T-helper 2 cell (primary cell): ENCODE measurements at places on chromosomes 12 and 14.
A peak's percentile ranks its signal among the peaks of the same experiment; 100 is the strongest.

GRCh38 chr12:132264086-132265010 is 65.0 kb downstream of the GALNT9 start:
- no peak for DNase-seq

DNA sequence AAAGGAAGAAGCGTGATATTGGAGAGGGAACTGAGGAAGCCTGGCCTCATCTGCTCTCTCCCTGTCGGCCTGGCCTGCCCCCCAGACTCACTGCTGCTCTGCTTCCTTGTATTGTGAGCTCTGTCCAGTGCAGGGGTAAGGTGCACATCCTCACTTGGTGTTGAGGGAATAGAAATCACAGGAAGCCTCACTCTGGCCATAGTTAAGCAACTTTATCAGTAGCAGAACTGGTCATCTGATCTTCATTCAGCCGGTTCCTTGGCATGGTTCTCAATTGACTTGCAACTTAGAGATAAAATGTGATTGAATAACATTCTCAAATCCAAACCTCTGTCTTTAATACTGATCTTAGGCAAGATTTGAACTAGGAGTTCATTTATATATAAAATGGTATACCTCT is 11.5 kb upstream of the CCDC175 start:
- DNase-seq = no peak

GRCh38 chr12:95504140-95504539 is 30.2 kb downstream of the METAP2 start:
- DNase-seq = no peak

DNA sequence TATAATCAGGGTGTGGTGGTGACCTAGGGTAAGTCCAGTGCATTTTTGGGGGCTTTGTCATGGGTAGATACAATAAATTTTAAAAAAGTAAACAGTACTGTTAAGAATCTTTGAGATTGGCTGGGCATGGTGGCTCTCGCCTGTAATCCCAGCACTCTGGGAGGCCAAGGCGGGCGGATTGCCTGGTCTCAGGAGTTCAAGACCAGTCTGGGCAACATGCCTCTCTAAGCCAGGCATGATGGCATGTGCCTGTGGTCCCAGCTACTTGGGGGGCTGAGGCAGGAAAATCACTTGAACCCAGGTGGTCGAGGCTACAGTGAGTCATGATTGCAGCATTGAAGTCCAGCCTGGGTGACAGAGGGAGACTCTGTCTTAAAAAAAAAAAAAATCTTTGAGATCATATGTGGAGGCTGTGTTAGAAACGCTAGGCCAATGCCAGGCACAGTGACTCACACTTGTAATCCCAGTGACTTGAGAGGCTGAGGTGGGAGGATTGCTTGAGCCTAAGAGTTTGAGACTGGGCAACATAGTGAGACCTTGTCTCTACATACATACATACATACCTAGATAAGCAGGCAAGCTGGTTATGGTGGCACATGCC is 67.7 kb downstream of the PRKCH start:
- DNase-seq = peak; percentile 55

GRCh38 chr14:59197695-59198262 is 9.3 kb downstream of the DAAM1 start:
- no peak for DNase-seq

GRCh38 chr14:87784386-87784785 is 208.6 kb downstream of the GALC start:
- DNase-seq = no peak

DNA sequence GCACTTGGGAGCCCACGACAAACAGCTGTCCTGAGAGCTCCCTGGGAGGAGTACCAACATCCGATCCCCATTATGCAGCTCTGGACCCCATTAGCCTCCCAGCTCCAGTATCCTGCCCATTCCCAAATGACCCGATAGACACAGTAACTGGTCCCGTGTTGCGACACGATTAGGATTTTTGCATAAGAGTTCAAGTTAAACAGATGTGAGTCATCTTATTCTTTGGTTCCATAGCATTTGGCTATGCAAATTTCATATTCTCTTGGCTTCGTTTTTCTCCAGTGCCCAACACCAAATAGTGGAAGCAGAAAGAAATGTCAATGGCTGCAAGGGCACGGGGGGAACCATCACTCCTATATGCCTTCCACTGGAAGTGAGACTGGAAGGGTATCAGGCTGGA is 43.0 kb upstream of the LRRC10 start:
- DNase-seq = no peak

DNA sequence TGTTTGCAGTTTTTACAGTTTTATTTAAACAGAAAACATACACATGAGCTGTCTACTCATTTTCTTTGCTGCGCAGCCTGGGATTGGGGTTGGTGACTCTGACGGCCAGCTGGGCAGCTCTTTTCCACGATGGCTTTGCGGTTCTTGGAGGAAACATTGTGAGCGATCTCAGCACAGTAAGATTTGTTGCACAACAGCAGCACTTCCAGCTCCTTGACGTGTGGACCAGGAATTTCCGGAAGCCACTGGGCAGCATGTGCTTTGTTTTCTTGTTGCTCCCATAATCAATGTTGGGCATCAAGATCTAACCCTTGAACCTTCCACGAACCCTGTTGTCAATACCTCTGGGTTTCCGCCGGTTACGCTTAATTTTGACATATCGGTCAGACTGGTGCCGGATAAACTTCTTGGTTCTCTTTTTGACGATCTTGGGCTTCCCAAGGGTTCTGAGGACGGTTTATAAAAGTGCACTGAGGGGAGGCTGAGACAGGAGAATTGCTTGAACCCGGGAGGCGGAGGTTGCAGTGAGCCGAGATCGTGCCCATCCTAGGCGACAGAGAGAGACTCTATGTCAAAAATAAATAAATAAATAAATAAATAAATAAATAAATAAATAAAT is 21.8 kb downstream of the FKBP11 start:
- DNase-seq = no peak

- DNase-seq = no peak
These were observed 123.5 kb downstream of the MED13L start for GRCh38 chr12:116153983-116154382.
